ENCODE measurements at places on chromosomes 4 and X.
A peak's percentile ranks its signal among the peaks of the same experiment; 100 is the strongest.

DNA sequence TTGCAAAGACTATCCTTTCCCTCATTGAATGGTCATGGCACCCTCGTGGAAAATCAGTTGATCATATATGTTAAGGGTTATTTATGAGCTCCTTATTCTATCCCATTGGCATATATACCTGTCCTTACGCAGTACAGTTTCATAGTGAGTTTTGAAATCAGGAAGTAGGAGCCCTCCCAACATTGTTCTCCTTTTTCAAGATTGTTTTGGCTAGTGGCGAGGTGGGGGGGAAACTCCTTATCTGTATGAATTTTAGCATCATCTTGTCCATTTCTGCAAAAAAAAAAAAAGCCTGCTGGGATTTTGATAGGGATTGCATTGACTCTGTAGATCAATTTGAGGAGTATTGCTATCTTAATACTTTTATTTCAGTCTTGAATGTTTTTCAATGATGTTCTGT is 2.5 kb upstream of the USP9X start:
- no peak for DNase-seq

- DNase-seq = no peak
Measured at GRCh38 chr4:114986133-114986532, 127.3 kb downstream of the NDST4 start.

DNA sequence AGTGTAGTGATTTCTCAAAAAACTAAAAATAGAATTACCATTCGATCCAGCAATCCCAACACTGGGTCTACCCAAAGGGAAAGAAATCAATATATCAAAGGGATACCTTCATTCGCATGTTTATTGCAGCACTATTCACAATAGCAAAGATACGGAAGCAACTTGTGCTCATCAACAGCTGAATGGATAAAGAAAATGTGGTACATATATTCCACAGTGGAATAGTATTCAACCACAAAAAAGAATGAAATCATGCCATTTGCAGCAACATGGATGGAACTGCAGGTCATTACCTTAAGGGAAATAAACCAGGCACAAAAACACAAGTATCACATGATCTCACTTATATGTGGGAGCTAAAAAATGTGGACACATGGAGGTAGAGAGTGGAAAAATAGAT is 42.7 kb upstream of the NKAP start:
- no peak for DNase-seq

- no peak for DNase-seq
Measured at GRCh38 chrX:8027827-8028226, 100.6 kb upstream of the PNPLA4 start.

DNA sequence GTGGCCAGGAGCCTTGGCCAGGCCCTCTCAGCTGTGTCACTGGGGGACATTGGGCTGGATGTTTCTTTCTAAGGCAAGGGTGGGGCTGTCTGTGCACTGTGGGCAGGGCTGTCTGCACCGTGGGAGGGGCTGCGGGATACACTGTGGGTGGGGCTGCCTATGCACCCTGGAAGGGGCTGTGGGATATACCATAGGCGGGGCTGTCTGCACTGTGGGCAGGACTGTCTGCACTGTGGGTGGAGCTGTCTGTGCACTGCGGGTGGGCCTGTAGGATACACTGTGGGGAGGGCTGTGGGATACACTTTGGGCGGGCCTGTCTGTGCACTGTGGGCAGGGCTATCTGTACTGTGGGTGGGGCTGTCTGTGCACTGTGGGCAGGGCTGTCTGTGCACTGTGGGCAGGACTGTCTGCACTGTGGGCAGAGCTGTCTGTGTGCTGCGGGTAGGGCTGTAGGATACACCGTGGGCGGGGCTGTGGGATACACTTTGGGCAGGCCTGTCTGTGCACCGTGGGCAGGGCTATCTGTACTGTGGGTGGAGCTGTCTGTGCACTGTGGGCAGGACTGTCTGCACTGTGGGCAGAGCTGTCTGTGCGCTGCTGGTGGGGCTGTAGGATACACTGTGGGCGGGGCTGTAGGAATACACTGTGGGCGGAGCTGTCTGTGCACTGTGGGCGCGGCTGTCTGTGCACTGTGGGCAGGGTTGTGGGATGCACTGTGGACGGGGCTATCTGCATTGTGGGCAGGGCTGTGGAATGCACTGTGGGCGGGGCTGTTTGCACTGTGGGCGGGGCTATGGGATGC is 31.1 kb downstream of the ACOX3 start:
- no peak for DNase-seq

- no peak for DNase-seq
Measured at GRCh38 chr4:52196606-52197130, 145.6 kb downstream of the SPATA18 start.

- no peak for DNase-seq
Measured at GRCh38 chr4:122658377-122658776, 37.5 kb upstream of the IL21 start.

DNA sequence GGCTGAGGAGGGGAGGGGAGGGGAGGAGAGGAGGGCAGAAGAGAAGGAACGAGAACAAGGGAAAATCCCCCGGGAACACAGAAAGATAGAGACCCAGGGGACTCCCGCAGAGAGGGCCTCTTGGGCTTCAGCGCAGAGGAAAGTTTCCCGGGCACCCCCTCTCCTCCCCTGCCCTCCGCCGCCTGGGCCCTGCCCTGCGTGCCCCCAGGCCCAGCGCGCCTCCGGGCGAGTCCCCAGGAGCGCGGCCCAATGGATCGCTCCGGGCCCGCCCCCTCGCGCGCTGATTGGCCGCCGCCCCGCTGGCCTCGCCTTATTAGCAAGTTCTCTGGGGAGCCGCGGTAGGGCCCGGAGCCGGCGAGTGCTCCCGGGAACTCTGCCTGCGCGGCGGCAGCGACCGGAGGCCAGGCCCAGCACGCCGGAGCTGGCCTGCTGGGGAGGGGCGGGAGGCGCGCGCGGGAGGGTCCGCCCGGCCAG is at the start of gene MSX1:
TSS of gene MSX1 (plus strand) at position 341 of the 474 bp plus-strand sequence. CDS start 235 bp downstream, outside the sequence.
- DNase-seq = peak; percentile 31

DNA sequence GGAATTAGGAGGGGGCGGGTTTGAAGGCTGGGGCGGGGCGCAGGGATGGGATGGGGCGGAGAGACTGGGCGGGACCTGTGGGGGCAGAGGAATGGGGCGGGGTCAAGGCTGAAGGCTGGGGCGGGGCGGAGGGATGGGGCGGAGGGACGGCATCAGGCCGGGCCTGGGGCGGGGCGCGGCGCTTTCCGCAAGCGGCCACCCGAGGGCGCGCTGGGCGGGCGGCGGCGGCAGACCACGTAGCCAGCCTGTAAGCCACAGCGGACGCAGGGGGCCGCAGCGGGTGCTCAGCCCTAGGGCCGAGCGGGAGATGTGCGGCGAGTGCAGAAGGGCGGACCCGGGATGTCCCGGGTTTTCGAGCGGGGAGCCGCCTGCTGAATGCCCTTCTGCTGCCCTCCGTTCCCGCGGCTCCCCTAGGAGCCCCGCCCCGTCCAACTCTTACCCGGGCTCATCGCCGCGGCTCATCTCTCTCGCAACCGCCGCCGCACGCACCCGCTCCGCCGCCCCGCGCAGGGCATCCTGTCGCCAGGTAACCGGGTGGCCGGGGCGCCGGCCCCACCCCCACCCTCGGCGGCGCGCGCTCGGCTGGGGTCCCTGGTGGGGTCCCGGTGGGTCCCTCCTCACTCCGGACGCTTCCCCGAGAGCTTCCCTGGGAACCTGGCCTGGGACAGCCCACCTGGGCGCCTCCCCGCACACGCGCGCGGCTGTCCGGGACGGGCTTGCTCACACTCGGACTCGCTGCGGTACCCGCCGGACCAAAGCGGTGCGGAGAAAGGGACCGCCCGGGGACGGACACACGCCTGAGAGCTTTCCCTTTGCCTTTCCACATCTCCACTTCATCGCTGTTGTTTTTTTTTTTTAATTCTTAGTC is at the start of gene CCDC110:
TSS of gene CCDC110 (minus strand) at position 499 of the 868 bp plus-strand sequence. CDS start at position 449, 50 bp downstream.
- DNase-seq = peak; percentile 63

DNA sequence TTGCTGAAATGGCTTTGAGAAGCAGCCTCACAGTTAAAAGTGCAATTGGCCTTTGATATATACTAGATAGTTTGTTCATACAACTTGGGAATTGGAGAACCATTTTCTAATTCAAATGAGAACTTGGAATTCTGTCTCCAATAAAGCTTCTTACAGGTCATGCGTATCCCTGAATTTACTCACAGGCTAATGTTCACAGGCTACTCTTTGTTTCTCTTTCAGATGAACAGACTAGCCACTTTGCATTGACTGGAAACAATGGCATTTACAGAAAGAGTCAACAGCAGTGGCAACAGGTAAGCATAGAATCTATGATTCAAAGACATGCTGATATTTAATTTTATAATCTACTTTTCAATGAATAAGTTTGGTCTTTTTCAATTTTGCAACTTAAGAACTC is 13.5 kb downstream of the AFF1 start:
- no peak for DNase-seq

- DNase-seq = no peak
Measured at GRCh38 chrX:113048896-113049295, 208.3 kb upstream of the AMOT start.

GRCh38 chrX:694800-695199 is 64.2 kb downstream of the SHOX start:
- DNase-seq = no peak

- DNase-seq = no peak
Measured at GRCh38 chrX:16754019-16754418, 32.2 kb upstream of the TXLNG start.

DNA sequence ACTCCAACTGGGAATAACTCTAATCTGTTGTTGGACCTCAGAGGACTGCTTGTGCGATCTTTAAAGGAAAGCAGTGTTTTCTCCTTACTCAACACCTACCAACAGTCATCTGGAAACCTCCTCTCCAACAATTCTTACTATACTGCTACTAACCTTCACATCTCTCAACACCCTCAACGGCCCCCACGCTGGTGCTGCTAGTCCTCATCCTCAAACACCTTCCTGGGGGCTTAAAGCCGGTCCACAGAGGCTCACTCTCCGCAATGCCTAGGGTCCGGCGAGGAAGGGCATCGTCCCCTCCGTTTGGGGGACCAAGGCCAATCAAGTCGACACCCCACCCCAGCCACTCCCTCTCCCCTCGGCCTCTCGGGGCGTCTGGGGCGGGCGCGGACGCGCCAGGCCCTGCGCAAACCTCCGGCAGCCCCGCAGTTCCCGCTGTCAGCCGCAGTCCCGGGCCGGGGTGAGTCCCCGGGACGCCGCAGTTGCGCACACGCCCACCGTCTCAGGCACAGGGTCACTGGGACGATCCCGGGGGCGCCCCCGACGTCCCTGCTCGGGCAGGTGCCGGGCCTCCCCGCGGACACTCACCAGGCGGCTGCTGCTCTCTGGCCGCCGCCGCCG is 418 bp downstream of the TAB3 start:
- no peak for DNase-seq

GRCh38 chrX:40700640-40701342 is 34.6 kb downstream of the MED14 start:
- no peak for DNase-seq

GRCh38 chr4:37000281-37000680 is 244.3 kb upstream of the NWD2 start:
- no peak for DNase-seq

GRCh38 chr4:173777921-173778320 is 247.9 kb upstream of the HAND2 start:
- no peak for DNase-seq

DNA sequence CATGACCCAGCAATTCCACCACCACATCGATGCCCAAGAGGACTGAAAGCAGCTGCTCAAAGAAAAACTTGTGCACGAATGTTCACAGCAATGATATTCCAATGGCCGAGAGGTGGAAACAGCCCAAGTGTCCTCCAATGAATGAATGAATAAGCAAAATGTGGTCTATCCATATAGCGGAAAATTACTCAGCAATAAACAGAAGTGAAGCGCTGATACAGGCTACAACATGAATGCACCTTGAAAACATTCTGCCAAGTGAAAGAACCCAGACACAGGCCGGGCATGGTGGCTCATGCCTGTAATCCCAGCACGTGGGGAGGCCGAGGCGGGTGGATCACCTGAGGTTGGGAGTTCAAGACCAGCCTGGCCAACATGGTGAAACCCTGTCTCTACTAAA is 5.2 kb upstream of the SLC2A9 start:
- no peak for DNase-seq

DNA sequence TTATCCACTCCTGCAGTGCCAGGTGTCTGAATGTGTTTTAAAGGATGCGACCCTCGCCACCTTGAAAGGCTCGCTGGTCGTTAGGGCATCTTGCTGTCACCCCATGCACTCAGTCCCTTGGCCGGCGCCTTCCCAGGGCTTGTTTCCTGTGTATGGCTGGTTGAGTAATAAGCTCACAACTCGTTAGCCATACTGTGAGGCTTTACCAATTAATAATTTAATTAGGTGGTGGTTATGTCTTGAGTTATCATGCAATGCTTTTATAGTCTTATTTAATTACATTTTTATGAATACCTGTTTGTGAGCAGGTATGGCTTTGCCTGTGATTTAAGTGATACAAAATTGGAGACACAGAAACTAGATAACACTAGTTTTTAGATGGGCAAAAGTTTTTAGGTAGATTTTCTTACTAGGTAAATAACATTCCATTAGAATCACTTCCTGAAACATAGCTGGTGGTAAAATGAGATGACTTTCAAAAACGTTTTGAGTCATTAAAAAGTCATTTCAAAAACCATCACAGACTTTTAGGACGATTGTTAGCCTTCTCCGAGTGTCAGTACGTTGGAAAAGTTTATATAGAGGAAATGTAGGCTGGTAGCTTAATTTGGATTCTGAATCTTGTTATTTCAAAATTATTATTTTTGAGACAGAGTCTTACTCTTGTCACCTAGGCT is 18.2 kb downstream of the PTTG2 start:
- no peak for DNase-seq

GRCh38 chr4:13521047-13521446 is 23.3 kb downstream of the NKX3-2 start:
- no peak for DNase-seq

- DNase-seq = peak; percentile 25
Measured at GRCh38 chr4:77618383-77619241, 13.0 kb downstream of the CXCL13 start.

GRCh38 chrX:123476611-123477219 is 256.1 kb downstream of the THOC2 start:
- DNase-seq = no peak

DNA sequence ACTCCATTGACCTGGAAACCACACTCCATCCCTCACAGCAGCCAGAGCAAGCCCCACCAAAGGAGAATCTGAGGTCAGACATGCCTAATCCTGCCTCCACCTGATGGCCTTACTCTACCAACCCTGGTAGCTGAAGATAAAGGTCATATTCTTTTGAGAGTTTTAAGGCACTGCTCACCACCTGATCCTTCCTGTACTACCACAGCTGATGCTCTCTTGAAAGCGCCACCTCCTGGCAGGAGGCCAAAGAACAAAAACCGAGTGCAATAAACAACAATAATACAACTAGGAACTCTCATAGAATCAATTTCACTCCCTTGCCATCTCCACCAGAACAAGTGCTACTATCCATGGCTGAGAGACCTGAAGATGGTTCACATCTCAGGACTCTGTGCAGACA is 301.6 kb downstream of the NAF1 start:
- DNase-seq = no peak

All from GM12864 (cell line).